ENCODE measurements at places on chromosomes 13 and 19.

- no peak for DNase-seq
Measured at GRCh38 chr13:112453874-112454647, 77.9 kb downstream of the SPACA7 start.

DNA sequence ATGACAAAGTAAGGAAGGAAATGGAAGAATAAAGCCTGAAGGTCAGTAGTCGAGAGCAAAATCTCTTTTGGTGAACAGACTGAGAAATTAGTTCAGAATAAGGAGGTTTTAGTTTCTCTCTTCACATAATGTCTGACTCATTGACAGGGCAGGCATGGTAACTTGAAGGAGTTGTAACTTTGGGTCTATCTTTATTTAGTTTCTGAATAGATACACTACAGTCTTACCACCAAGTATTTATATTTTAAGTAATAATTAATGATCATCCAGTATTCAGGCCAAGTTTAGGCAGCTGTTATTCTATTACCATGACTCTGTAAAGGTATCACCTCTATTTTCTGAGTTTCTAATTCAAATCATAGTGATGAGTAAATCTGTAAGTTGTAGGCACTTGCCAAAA lies 219.9 kb downstream of the SPRY2 start:
- no peak for DNase-seq

GRCh38 chr19:9498183-9498902 lies at the start of gene ZNF560:
Gene ZNF560, minus strand, starts transcription at chr19:9498616. Its CDS starts 23,303 bp downstream, at chr19:9475313.
- peak; percentile 11 for DNase-seq

GRCh38 chr19:52724701-52725514 lies 9.9 kb downstream of the ZNF611 start:
- no peak for DNase-seq

GRCh38 chr13:46295491-46296114 lies 83.9 kb downstream of the LRRC63 start:
- peak; percentile 83 for DNase-seq

GRCh38 chr13:20847296-20847695 lies 55.2 kb downstream of the XPO4 start:
- DNase-seq = no peak

Data from AG10803 (cell line).